ENCODE measurements at places on chromosomes 1 and 21.

- no peak for DNase-seq
These were observed 16.4 kb downstream of the EPHA8 start for GRCh38 chr1:22579541-22580155.

DNA sequence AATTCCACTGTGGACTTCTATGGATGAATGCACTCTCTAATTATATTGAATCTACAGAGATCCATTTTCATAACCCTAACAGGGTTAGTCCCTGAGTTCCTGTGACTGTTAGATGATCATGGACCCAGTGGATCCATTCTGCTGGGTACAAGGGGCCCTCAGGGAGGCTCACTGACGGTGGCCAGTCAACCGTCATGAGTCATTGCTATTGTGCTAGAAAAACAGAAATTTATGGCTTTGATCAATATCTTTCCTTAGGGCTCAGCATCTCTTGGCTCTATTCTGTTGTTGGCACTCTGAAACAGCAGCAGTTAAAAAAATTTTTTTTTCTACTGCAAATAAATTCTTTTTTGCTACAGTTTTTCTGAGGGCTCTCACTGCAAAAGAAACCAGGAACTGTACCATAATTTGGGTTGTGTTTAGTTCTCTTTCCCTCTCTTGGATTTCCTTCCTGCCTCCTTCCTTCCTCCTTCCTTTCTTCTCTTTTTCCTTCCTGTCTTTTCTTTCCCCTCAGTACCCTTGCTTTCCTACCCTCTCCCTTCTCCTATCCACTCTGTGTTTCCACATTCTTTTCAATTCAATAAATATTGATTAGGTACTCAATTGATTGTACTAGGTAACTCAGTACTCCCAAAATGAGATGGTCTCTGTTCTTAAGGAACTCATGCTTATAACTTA, 49.5 kb downstream of the UTP25 start:
- DNase-seq = no peak

GRCh38 chr1:88191917-88192316, 492.2 kb upstream of the PKN2 start:
- DNase-seq = peak; percentile 11

- no peak for DNase-seq
These were observed 154.3 kb upstream of the ZNF648 start for GRCh38 chr1:182215764-182216163.

GRCh38 chr1:50724626-50725286, 235.3 kb downstream of the FAF1 start:
- DNase-seq = peak; percentile 35

DNA sequence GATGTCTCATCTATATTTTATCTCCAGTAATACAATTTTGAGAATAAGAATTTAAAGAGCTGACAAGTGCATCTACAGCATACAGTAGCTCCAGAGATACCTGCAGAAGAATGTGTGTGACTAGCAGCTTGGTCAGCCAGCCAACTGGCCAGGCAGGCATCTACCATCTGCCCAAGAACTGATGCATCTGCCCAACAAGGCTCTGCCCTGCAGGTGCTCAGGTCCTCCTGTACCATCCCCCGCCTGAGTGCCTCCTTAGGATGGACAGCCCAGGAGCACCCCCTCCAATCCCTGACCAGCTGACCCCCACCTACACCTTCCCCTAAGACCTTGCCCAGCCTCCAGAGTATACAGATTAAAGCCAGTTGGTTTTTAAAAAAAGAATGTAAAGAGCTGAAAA, 30.3 kb downstream of the TMEM69 start:
- DNase-seq = no peak

- peak; percentile 5 for DNase-seq
These were observed 112.5 kb downstream of the USH2A start for GRCh38 chr1:216310776-216311175.

GRCh38 chr1:92756537-92756936, 28.4 kb downstream of the EVI5 start:
- DNase-seq = no peak

DNA sequence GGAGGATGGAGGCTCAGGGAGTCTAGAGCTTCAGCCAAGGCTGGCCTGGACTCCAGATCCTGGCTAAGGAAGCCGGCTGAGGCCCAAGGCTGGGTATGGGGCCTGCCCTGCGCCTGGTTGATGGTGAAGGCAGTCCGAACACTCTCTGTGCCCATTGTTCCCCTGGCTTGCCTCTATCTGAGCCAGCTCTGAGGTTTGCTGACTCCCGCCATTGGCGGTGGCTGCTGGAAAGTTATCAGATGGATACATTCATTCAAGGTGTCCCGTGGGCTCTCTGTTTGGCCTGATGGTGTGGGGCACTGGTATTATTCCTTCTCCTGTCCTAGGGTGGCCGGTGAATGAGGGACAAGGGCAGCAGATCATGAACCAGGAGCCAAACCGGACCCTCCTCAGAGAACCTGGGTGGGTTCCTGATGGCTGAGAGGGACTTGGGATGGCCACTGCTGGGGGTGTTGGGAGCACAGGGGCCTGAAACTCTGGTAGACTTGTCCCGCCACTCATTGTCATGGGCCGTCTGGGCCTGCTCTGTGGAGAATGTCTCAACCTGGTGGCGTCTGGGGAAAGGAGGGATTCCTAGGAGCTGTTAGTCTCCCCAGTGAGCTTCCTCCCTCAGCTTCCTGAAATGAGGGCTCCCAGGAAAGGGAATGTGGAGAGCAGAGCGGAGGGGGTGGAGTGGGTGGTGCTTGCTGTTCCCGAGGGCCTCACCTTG, 22.2 kb downstream of the SLC26A9 start:
- DNase-seq = no peak

DNA sequence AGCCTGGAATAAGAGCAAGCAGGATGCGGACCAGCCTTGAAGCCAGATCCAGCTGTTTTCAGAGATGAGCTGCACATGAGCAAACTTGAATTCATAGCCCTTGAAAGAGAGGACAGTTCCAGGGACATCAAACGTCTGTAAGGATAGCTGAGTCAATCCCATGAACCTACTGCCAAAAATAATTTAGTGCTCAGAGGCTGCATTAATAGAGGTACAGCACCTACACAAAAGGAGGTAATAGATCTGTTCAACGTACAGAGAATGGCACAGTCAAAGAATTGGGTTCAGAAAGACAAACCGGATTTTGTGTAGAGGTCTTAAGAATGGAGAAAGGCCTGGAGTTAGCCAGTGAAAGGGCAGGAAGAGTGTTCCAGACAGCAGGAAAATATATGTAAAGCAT, 110.8 kb upstream of the ZC3H12A start:
- DNase-seq = no peak

DNA sequence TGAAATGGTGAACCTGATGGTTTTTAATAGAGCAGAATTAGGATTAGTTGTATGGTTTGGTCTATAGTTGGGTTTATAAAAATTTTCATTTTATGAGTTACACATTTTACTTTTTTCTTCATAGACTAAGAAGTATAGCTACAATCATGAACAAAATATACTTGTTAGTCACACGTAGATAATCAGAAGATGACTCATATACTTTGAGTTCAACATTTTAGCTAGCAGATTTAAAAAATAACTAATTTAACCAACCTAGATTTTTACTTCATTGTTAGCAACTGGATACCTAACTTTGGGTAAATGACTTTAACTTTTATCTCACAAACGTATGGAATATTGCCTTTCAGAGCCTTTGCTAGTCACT, 27.9 kb downstream of the MORC3 start:
- no peak for DNase-seq

GRCh38 chr1:51605961-51606723, 10.8 kb upstream of the OSBPL9 start:
- DNase-seq = no peak

GRCh38 chr1:202625416-202626360, 84.6 kb downstream of the SYT2 start:
- peak; percentile 77 for DNase-seq

- no peak for DNase-seq
These were observed 339.3 kb downstream of the PAPPA2 start for GRCh38 chr1:176802316-176802715.

- no peak for DNase-seq
These were observed 30.0 kb upstream of the TENT5B start for GRCh38 chr1:27042670-27043069.

- DNase-seq = no peak
These were observed 178.6 kb downstream of the ZP4 start for GRCh38 chr1:237712082-237712481.

DNA sequence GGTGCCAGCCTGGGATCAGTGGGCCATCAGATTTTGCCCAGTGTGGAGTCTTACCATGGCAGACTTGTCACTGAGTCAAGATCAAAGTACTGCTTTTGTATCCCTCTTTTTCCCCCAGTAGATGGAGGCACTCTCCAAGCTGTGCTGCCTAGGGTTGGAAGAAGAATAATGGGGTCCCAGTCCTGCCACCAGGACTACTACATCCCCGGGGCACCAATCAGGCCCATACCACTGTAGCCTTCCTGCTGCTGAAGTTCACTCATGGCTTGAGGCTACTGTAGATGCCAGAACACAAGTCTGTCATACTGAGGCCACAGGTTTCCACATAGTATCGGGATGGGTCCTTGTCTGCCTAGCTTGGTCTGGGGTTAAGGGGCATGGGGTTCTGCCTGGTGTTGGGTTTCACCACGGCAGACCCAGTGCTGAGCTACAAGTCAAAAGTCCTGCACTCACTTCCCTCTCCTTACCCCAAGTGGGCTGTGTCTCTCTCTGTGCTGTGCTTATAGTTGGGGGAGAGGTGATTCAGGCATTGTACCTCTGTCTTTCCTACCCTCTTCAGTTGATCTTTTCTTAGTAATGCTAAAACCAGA, 53.4 kb downstream of the PKN2 start:
- no peak for DNase-seq

- no peak for DNase-seq
These were observed 480.9 kb upstream of the ZRANB2 start for GRCh38 chr1:71561729-71562128.

DNA sequence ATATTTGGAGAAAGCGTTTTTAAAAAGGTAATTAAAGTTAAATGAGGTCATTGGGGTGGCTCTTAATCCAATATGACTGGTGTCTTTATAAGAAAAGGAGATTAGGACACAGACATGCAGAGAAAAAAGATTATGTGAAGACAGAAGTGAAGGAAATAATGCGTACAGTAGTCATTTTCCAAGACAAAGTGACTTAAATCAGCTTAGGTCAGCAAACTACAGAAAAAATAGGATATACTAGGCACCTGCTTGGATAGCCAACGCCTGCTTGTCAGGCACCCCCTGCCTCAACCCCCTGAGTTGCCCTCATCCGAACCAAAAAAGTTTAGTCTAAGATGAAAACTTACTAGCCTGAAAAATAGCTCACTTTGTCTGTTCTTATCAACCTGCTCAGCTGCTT, 58.2 kb upstream of the SPAG17 start:
- no peak for DNase-seq

GRCh38 chr1:230717251-230717650, 3.3 kb upstream of the AGT start:
- no peak for DNase-seq

GRCh38 chr21:24428591-24429199, 1178.6 kb downstream of the MRPL39 start:
- no peak for DNase-seq

- DNase-seq = no peak
These were observed 4.8 kb upstream of the TMCO1 start for GRCh38 chr1:165773324-165773965.
